ENCODE measurements at places on chromosomes 1 and 21.

DNA sequence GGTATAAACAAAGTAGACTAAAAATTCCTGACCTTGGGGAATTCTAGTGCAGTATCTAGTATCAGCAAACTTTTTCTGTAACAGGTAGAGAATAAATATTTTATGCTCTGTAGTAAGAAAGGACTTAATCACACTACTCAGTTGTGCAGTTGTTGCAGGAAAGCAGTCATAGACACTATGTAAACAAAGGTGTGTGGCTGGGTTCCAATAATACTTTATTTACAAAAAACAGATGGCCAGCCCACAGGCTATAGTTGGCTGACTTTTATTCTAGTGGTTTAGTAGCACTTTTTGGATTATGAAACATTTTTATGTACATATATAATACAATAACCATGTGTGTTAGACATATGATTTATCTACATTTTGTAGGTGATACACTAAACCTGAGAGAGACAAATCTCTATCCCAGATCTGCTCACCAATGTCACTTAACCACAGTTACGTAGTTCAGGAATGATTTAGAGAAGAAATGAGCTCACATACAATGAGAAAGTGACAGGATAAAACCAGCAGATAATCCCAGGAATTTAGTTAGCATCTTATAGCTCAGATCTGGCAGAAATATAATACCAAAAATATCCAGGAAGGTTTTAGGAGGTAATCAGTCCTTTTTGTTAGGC is 56.1 kb downstream of the MIER1 start:
- DNase-seq, result no peak

- no peak for DNase-seq
Measured at GRCh38 chr1:23249787-23250454, 32.6 kb upstream of the HTR1D start.

- DNase-seq, result no peak
Measured at GRCh38 chr1:208909011-208909984, 665.1 kb upstream of the PLXNA2 start.

DNA sequence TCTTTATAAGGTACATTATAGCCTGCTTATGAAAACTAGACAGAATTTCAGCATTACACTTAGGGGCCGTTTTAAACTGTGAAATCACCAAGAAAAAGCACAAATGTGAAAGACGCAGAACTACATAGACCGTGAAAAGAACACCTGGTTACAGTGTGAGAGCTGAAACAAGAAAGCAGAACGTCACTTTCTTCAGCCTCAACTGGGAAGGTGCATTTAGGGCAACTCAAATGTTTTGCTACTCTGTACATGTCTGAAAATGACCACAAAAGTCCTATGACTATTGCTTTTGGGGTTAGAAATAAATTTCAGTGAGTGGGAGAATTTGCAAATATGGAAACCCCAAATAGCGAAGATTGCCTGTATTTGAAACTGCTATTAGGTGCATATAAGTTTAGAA is 268.7 kb downstream of the OLFM3 start:
- DNase-seq, result no peak
